ENCODE measurements at places on chromosomes 12 and 14.

DNA sequence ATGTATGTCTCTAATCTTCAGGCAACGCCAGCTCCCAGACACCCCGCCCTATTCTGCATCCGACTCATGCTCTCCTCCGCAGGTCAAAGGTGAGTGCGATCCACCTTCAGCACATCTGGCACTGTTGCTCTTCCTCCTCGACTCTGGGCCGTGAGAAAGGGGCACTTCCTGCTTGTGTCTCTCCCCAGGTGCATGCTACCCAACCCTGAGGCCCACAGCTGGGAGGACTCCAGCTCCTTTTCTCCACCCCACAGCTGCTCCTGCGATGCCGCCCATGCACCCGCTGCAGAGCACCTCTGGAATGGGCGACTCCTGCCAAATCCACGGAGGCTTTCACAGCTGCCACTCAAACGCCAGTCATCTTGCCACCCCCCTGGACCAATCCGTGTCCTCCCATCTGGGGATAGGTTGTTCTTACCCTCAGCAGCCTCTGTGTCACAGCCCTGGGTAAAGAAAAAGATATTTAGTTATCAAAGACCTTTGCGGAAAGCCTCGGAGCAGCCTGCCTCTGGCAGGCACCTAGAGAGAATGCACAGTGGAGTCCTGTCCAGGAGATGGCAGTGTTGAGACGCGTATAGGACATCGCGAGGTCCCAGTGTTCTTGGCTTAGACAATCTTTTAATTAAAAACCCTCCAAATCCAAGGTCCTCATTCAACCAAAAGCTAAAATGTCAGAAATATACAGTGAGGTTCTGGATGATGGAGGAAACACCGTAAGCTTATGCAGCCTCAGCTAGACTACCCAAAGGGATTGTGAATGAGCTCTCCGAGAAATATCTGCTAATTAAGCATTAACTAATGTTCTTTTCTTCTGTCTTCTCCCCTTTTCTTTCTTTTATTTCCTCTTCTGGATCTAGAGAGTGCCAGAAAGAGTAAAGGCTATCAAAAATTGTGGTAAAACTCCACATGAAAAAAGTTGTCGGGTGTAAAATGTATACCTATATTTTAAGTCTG, 54.3 kb downstream of the MYRFL start:
- DNase-seq: peak; percentile 80

- DNase-seq: peak; percentile 47
Measured at GRCh38 chr12:30794591-30795409, 40.0 kb upstream of the CAPRIN2 start.

- DNase-seq: no peak
Measured at GRCh38 chr12:120977531-120978295, 630 bp upstream of the HNF1A start.

DNA sequence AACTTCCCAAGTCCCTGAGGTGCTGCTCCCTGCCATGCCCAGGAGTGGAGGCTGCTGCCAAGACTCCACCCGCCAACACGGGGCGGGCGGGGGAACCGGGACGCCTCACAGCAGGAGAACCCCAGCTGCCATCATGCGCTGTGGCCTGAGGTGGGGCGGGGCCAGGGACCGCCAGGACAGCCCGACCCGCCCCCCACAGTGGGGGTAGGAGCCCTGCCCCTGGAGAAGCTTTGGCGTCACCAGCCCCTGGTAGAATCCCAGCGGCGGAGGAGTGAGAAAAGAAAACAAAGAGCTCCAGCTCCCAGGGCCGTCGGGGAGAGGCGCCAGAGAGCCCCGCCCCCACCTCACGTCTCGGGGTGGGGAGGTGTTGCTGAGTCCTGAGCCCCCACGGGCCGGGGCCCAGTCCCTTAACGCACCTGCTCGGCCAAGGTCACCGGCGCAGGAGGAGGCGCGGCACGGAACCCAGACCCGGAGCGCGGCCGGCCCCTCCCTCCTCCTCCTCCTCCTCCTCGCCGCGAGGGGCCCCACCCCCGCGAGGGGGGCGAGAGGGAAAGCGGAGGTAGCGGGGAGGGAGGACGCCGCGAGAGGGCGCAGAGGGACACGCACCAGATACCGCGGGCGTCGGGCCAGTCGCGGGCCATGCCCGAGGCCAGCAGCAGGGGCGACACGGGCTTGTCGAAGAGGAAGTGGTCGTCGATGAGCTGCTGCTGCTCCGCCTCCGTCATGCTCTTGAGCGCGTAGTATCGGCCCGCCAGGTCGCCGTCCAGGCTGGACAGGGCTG, 1.8 kb downstream of the CKB start:
- DNase-seq: peak; percentile 93

- no peak for DNase-seq
Measured at GRCh38 chr12:62400135-62400534, 66.5 kb upstream of the MON2 start.

- no peak for DNase-seq
Measured at GRCh38 chr14:50082308-50082742, 34.0 kb downstream of the VCPKMT start.

DNA sequence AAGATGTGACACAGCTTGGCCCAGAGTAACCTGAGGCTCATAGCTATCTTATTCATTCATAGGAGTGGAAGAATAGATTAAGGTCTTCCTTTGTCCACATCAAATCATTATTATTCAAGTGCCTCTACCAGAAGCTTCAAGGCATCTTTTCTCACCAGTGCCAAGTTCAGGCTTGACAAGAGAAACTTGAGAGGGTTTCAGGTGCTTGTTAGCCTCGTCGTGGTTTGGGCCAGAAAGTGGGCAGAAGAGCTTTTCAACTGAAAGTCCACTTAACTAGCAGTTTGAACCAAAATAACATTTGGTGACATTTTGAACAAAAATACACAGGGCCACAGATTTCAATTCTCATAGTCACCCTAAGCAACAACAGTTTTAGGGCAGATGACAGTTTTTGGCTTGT, 1184.2 kb downstream of the FLRT2 start:
- no peak for DNase-seq

DNA sequence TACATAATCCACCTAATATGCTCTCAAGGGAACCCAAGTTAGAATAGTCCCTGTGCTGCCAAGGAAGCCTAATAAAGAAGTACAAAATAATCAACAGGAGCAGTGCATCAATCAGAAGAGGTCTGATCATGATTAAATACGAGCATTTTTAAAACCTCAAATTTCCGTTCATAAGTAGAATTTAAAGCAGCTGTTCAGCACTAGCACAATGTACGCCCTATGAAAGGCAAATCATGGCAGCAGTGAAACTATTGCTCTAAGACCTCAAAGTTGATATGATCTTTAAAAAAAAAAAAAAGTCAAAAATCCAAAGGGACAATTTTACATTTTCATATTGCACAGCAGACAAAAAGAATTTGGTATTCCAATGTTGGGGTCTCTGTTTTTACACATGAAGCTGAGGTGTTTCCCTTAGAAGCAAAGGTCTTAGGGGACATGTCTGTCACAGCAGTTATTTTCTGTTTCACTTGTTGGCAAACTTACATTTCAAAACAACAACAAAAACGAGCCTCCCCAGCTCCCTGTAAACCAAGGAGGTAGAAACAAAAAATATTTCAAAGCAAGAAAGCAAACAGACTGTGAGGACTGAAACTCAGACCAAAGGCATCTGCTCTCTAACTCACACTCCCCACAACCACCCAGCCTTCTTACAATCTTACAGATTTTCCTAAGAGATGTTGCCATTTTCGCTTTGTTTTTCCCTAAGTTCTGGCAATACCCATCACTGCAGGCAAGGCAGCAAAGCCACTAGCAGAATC, 28.2 kb downstream of the SOX5 start:
- DNase-seq: peak; percentile 39
